ENCODE measurements at places on chromosomes 13 and 19. TPM values are rescaled to one million over a fixed set of nuclear protein-coding genes. Genes with fewer than 3 reads are reported as not detected.

Gene ZNF729
- total RNA-seq, result not detected

Gene HRC
- total RNA-seq, result 0.03 TPM

Gene CYP4F22
- total RNA-seq, result 0.08 TPM

Gene ZBTB7A
- 19.4 TPM for total RNA-seq

Gene ZNF155
- total RNA-seq, result 3.2 TPM

Gene SERPINE3
- not detected for total RNA-seq

Data from A549 treated with DMSO at 1 μM for 4 hours (cell line).